Right renal pelvis (tissue), 4 donors: ENCODE measurements at places on chromosomes 13 and 19.

DNA sequence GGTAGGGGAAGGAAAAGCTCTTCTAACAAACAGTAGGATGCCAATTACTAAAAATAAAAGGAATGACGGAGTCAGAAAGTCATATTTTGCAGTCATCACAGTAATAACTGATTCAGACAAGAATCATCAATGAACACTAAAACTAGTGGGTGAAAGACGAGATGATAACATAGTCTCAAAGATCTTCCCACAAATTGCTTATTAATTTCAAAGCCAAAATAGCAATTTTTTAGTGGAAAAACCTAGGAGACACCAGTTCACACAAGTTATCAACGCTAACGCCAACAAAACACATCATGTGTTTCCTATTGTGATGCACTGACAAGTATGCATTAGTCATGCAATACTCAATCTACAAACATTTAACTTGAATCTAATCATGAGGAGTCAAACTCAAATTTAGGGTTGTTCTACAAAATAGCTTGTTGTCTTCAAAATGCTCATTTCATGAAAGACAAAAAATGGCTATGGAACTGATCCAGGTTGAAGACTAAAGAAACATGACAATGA, 18.6 kb downstream of the ZNF233 start:
- DNase-seq = no peak

GRCh38 chr19:10079031-10079453, 7.1 kb upstream of the SHFL start:
- DNase-seq = no peak

- DNase-seq = no peak
Observed at GRCh38 chr19:3479834-3480215, 500 bp downstream of the SMIM24 start.

DNA sequence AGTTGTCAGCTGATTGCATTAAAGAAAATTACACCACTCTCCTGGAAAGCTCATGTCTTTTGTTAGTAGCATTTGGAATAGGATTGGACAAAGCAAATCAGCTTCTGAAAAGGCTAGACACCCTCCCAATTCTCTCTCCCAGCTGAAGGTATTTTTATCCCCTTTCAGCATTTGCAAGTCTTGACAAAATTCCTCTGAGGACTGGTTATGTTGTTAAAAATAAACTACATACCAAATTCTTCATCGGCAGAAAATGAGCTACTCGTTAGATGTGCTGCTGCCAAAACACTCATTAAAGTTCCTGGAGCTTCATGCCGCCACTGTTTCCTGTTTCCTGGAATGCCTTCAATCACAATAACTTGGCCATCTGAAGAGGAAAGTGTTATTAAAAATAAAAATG, 37.1 kb downstream of the UTP14C start:
- no peak for DNase-seq

GRCh38 chr19:35963514-35963913, 27.3 kb downstream of the LRFN3 start:
- peak; percentile 63 for DNase-seq

GRCh38 chr13:74026753-74027152, 107.5 kb downstream of the KLF12 start:
- DNase-seq = no peak

- DNase-seq = no peak
Observed at GRCh38 chr13:51689663-51689996, 105.4 kb downstream of the WDFY2 start.

- no peak for DNase-seq
Observed at GRCh38 chr19:15871570-15871969, 26.3 kb downstream of the CYP4F2 start.

DNA sequence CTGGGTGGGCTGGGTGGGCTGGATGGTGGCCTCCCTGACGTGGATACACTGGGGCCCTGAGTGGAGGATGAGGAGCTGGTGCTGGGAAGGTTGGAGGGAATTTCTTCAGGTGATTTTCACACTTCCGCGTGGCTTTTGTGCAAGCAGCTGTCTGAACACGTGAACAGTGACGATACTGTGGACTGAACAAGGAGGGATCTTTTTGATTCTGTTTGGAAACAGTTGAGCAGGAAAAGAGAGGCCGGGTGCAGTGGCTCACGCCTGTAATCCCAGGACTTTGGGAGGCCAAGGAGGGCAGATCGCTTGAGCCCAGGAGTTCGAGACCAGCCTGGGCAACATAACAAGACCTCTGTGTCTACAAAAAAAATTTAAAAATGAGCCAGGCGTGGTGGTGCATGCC, 9.1 kb upstream of the GTF2F1 start:
- DNase-seq = no peak

DNA sequence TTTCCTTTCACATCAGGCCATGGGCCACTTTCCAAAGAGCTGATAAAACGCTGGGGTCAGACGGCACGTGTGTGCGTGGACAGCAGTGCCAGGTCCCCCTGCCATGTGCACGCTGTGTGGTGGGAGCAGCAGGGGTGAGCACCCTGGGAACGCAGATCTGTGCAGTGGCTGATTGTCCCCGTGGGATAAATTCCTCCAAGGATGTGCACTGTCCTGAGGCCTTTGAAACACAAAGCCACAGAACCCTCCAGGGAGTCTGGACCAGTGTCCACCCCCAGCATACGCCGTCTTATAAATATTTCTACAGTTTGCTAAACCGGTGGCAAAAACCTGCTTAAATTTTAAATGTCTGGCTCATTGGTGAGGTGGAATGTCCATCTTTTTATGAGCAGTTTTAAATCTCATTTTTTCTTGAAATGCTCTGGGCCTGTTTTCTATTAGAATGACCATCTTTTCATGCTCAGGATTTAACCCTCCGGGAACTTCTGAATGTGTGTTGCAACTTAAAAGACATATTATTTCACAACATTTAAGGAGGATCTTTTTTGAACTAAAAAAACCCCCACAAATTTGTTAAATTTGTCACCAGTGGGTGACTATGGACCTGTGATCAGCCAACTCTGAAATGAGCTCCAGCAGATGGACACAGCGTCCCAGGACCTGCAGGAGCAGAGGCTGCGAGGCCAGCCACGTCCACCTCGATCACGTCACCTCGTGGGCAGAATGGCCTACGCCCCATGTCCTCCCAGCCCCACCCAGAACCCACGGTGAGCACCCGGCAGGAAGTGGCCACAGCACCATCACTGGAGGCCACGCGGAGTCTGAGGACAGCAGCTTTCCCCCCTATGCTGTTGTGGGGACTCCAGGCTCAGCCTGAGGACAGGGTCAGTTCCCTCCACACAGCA, 68.6 kb downstream of the RASA3 start:
- DNase-seq = no peak

- DNase-seq = no peak
Observed at GRCh38 chr19:18591735-18592385, 3.3 kb downstream of the REX1BD start.

- DNase-seq = peak; percentile 16
Observed at GRCh38 chr13:61954092-61954491, 538.4 kb upstream of the PCDH20 start.

GRCh38 chr19:3520166-3521103, 14.3 kb downstream of the FZR1 start:
- no peak for DNase-seq

GRCh38 chr13:21616880-21617279, 12.9 kb upstream of the MICU2 start:
- DNase-seq = no peak

- DNase-seq = no peak
Observed at GRCh38 chr13:42720113-42720857, 61.1 kb upstream of the FAM216B start.

DNA sequence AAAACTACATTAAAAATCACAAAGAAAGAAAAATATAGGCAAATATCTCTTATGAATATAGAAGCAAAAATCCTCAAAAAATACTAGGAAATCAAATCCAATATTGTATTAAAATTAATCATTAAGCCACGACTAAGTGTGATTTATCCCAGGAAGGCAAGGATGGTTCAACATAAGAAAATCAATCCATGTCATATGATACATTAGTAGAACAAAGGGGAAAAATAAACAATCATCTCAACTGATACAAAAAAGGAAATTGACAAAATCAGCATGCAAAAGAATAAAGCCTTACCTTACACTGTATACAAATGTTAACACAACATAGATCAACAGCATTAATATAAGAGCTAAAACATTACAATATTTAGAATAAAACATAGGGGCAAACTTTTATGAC, 933.3 kb downstream of the PCDH9 start:
- no peak for DNase-seq

DNA sequence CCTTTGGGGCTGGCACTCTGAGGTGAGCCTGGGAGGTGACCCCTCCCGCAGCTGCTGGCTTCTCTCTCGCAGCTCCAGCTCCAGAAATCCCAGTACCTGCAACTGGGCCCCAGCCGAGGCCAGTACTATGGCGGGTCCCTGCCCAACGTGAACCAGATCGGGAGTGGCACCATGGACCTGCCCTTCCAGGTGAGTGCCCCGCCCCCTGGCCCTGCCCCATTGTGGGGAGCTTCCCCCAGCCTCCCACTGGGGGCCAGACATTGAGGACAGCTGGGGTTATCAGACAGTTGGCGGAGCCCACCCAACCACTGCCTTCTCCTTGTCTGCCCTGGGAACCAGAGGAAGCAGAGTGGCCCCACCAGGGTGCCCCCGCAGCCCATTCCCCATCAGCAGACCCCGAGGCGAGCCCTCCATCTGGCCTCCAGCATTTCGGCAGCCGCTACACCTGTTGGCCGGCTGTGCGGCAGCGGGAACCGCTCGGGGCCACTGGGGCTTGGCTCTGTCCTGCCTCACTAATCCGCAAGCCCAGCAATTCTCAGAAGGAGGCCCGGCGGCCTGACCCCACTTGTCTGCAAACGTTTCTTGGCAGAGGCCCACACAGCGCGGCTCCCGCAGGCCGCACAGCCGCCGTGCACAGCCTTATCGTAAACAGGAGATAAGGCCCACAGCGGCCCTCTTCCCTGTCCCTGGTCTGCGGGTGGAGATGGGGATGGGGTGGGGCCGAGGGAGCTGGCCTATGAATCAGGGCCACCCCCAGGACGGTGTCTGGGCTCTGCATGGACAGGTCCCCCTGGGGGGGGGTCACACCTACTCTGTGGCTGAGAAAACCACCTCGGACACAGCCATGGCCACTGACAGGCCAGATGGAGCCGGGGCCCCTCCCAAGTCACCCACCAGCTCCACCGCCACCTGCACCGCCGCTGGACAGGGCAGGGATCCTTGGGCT, 48.0 kb downstream of the COMP start:
- no peak for DNase-seq

DNA sequence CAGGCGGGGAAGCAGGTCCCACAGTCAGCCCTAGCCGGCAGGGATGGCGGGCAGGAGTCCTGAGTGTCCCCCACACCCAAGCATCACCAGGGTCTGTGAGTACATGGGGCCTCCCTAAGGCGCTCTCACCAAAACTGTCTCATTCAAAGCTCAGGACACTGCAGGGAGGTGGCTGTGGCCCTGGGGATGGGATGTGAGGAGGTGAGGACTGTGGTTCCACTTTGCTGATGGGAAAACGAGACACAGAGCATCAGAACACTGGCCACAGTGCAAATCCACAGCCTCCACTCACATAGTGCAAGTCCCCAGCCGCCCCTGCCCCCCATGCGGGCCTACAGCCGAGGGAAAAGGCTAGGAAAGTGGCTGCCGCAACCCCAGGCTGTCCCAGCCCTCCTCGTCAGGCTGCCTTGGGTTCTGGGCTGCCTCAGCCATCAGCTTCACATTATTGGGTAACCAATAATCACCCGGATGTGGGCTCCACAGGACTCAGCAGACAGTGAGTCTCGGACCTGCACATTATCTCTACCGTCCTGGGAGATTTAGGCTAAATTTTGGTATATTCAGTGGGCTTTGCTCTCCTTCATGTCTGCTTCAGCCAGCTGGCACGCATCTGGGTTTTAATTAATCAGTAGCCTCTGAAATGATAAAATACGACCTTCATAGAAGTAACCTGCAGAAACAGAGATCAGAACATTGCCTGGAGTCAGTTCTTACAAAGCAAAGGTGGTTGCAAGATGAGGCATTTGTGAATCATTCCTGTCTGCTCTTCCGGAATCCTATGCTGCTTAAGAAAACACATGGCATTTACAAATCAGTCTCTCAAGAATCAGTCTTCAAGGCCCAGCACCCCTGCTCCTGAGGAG, 77.0 kb downstream of the SOX1 start:
- DNase-seq = no peak

GRCh38 chr19:1858412-1859081, 4.8 kb downstream of the KLF16 start:
- no peak for DNase-seq

DNA sequence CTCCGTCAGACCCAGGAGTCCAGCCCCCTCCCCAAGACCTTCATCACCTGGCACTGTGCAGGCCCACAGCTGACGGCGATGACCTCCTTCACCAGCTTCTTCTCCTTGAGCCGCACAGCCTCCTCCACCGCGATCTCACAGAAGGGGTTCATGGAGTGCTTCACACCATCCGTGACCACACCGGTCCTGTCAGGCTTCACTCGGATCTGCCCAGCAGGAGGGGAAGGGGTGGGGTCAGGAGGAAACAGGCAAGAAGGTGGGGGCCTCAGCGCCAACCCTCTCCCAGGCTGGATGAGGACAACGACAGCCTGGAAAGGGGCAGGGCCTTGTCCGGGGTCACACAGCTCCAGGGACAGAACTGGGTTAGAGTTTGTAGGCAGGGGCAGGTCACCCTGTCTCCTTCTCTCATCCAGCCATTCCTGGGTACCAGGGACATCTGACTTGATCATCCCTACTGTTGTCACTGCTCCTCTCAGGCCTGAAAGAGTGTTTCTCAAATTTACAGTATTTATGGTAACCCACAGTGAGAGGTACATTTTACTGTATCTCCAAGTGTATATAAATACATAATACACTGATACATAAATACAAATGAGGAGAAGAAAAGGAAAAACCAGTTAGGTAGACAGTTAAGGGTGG, 12.0 kb downstream of the ETFB start:
- DNase-seq = no peak

DNA sequence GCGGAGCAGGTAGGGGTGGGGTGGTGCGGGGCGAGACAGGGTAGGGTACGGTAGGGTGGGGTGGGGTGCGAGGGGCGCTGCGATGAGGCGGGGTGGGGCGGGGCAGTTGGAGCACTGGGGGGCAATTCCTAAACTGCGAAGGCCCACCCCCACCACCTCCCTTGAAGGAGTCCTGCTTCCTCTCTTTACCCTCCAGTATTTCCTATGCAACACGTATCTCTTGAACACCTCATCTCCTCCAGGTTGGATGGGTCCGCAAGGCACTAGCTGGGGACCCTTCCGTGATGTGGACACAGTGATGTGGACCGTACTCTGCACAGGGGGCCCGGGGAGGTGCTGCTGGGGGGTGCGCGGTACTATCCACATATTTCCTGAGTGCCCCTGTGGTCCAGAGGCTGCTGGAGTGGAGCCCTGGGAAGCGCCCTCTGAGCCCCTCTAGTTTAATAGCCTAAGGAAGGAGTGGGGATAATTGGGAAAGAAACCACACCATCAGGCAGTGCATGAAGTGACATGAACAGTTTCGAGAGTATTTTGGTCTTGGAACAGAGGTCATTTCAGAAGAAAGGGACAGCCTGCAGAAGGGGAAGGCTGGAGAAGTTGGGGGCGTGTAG, 1.1 kb downstream of the IL17D start:
- no peak for DNase-seq

GRCh38 chr19:28330831-28331230, 882.1 kb downstream of the UQCRFS1 start:
- DNase-seq = no peak

GRCh38 chr13:109361562-109362289, 424.7 kb downstream of the IRS2 start:
- DNase-seq = no peak

- no peak for DNase-seq
Observed at GRCh38 chr13:34413538-34414210, 528.4 kb upstream of the NBEA start.
